ENCODE measurements at places on chromosomes 4 and X. TPM values are rescaled to one million over a fixed set of nuclear protein-coding genes. Genes with fewer than 3 reads are reported as not detected.
A peak's percentile ranks its signal among the peaks of the same experiment; 100 is the strongest.

IBSP gene
- 0.33 TPM for total RNA-seq

PDZD4 gene
- 0.61 TPM for total RNA-seq

IL15 gene
- 9.1 TPM for total RNA-seq

DNA sequence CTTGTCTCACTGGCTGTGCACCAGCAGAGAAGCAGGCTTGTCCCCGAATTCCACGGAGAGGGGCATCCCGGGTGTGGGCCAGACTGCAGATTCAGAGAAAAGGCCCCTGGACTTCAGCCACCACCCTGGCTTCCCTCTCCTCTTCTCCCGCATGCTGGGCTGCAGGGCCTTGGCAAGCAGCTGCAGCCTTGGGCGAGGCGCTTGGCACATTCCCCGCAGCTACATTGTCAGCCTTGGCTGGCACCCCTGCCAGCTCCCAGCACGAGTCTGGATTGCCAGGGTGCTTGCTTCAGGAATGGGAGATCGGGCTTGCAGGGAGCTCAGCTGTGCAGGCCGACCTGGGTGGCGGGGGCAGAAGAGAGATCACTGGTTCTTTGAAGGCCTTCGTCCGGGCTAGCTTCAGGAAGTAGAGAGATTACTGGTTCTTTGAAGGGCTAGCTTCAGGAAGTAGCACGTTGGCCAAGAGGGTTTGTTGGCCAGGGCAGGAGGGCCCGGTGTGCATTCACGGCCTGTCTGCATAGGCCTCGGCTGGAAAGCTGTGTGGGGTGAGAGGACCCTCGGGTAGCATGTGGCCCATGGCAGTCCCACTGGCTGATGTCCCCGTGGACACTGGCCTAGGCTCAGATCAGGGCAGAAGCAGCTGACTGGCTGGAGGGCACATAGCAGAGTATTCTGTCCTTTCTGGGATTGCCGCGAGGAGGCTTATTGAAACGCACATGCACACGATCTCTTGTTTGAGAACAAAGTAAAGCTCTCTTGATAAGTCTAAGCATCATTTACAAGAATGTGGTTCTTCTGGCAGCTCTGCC lies 2.7 kb downstream of the ABCD1 start:
- H3K27me3 ChIP-seq, result no peaks in the 10 kb centered on the region
- peak overlapping the region; percentile 82 for H3K27ac ChIP-seq
- DNase-seq, result no peak
- H3K36me3 ChIP-seq, result no peaks in the 10 kb centered on the region
- H3K4me1 ChIP-seq, result peaks cover 17% of the 10 kb centered on the region

GRCh38 chrX:23773601-23774175 lies 9.3 kb upstream of the SAT1 start:
- H3K27ac ChIP-seq, result peak overlapping the region; percentile 67
- no peak overlapping the region for H3K4me3 ChIP-seq
- peaks cover 5% of the 10 kb centered on the region for H3K4me1 ChIP-seq
- peak; percentile 12 for DNase-seq
- no peaks in the 10 kb centered on the region for H3K36me3 ChIP-seq

GRCh38 chr4:119597377-119597776 lies 31.2 kb downstream of the PDE5A start:
- H3K27me3 ChIP-seq, result no peaks in the 10 kb centered on the region
- H3K36me3 ChIP-seq, result no peaks in the 10 kb centered on the region
- no peak overlapping the region for H3K4me3 ChIP-seq
- H3K27ac ChIP-seq, result no peak overlapping the region

DNA sequence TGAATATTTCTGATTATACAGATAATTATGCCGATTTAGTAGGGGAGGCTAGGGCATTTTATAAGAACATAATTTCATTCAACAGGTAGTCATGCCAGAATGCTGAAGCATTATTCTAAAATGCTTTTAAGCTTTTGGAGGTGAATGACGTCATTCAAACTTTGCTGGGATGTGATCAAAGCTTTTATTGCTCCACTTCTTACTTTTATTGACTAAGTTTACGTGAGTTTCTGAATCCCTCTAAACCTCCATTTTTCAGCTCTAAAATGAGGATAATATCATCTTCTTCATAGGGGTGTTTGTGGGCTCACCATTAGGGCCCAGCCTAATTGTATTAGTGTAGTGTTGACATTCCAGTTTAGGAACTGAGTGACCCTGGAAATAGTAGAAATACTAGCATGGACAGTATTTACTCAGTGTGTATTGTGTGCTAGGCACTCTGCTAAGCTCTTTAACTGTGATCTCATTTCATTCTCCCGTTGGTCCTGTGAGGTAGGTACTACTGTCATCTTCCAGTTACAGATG lies 3.0 kb downstream of the WWC2 start:
- H3K27me3 ChIP-seq, result peaks cover 40% of the 10 kb centered on the region
- no peak overlapping the region for H3K27ac ChIP-seq
- peaks cover 5% of the 10 kb centered on the region for H3K4me1 ChIP-seq
- peaks cover 3% of the 10 kb centered on the region for H3K36me3 ChIP-seq
- no peak for DNase-seq
- no peak overlapping the region for H3K4me3 ChIP-seq

DNA sequence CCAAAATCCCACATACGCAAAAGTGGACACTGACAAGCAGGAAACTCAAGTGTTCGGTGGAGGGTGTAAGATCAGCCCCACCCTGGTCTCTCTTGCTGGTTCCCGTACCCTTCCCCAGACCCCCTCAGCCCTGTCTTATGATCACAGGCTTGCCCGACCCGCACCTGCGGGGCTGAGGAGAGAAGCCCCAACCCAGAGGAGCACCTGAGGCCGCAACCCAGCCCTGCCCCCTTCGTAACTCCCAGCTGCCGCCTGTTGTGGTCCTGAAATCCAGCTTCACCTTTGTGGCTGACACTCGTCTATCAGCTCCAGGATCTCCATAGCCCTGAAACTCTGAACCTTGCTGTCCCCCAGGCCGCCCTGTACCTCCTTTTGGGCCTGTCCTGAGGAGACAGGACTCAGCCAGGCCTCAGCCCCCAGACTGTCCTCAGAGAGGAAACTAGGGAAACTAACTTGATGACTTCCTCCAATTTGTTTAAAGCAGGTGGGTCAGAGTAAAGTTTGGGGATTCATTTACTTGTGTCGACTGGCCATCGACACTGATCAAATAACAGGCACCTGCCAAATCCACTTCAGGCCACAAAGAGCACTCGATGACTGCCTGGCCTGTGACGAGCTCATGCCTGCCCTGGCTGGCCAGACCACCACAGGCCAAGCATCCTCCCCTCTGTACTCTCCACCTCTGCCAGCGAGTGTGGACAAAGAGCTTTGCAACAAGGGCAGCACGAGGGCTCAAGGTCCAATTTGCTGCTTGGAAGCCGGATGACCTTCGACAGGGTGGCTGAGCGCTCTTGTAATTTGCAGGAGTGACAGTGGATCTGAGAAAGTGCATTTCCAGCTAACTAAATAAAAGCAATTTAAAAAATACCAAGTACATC lies 19.3 kb downstream of the DCTD start:
- no peaks in the 10 kb centered on the region for H3K27me3 ChIP-seq
- no peak overlapping the region for H3K27ac ChIP-seq
- H3K4me1 ChIP-seq, result no peaks in the 10 kb centered on the region
- peaks cover 36% of the 10 kb centered on the region for H3K36me3 ChIP-seq

DNA sequence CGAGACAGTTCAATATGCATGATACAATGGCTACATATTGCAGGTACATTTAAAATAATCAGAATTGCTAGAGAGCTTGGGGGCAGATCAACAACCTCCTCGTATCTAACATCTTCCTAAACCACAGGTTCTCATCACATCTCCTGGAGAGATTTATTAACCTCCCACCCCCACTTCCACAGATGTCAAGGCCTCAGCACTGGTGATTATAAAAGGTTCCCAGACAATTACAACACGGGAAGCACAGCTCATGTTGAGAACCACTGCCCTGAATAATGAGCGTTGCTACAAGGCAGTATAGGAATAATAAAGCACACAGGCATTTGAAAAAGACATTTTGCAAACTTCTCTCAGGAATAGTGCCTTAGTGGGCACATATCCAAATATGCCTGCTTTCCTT lies 42.8 kb downstream of the ELOVL6 start:
- no peaks in the 10 kb centered on the region for H3K4me1 ChIP-seq
- no peaks in the 10 kb centered on the region for H3K36me3 ChIP-seq
- H3K4me3 ChIP-seq, result no peak overlapping the region
- no peak overlapping the region for H3K27ac ChIP-seq
- no peaks in the 10 kb centered on the region for H3K27me3 ChIP-seq

- H3K27me3 ChIP-seq, result no peaks in the 10 kb centered on the region
- no peaks in the 10 kb centered on the region for H3K36me3 ChIP-seq
- H3K4me1 ChIP-seq, result no peaks in the 10 kb centered on the region
- H3K27ac ChIP-seq, result no peak overlapping the region
- DNase-seq, result no peak
- H3K4me3 ChIP-seq, result no peak overlapping the region
Observed at GRCh38 chrX:111354496-111354895, 57.5 kb downstream of the DCX start.

GRCh38 chr4:179095585-179096221 lies 1653.5 kb upstream of the AGA start:
- H3K4me3 ChIP-seq, result no peak overlapping the region
- no peaks in the 10 kb centered on the region for H3K36me3 ChIP-seq
- no peak for DNase-seq
- no peak overlapping the region for H3K27ac ChIP-seq

DNA sequence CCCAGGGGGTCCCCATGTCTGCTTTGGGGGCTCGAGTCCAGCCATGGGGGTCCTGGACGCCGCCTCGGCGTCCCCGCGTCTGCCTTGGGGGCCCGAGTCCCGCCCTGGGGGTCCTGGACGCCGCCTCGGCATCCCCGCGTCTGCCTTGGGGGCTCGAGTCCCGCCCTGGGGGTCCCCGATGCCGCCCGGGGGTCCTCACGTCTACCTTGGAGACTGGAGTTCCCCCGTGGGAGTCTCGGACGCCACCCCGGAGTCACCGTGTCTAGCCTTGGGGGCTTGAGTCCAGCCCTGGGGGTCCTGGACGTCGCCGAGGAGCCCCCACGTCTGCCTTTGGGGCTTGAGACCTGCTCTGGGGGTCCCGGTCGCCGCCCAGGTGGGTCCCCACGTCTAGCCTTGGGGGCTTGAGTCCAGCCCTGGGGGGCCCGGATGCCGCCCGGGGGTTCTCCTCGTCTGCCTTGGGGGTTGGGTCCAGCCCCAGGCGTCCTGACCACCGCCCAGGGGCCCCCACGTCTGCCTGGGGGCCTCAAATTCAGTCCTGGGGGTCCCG lies 1.1 kb upstream of the GTPBP6 start:
- no peaks in the 10 kb centered on the region for H3K27me3 ChIP-seq
- H3K36me3 ChIP-seq, result peaks cover 8% of the 10 kb centered on the region
- H3K27ac ChIP-seq, result peak overlapping the region; percentile 70
- H3K4me3 ChIP-seq, result peak overlapping the region; percentile 99

DNA sequence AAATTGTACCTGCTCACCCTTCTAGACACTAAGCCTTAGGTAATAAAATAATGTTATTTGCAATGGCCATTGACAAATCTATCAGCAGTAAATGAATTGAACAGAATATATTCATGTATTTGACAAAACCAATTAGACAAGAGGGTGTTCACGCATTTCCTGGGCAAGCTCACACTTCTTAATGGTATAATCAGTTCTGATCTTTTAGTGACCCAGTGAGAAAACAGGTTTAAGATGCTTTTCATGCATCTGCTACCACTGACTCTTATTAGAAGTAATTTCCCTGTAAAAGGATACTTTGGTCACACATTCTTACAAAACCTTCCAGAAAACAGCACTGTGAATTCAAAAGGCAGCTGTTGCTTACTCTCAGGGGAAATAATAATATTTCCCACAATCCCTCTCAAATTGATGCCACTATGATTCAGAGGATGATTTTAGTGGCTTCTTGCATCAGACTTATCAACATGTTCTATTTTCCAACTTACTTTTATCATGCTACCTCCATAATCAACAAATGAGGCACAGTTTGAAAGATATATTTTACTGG lies 313.9 kb upstream of the NWD2 start:
- H3K27me3 ChIP-seq, result no peaks in the 10 kb centered on the region
- H3K4me1 ChIP-seq, result no peaks in the 10 kb centered on the region
- DNase-seq, result no peak

- DNase-seq, result no peak
- H3K36me3 ChIP-seq, result no peaks in the 10 kb centered on the region
- H3K4me1 ChIP-seq, result peaks cover 8% of the 10 kb centered on the region
- H3K27ac ChIP-seq, result no peak overlapping the region
Observed at GRCh38 chrX:124726292-124726691, 379.9 kb downstream of the SH2D1A start.

Data from thymus (tissue), 14 donors.